Stimulated activated CD4-positive, alpha-beta T cell treated with anti-CD3 and anti-CD28 coated beads, Interleukin-12 subunit alpha, Interleukin-12 subunit beta, amount 100 ng/mL, for 4 hours (primary cell): ENCODE measurements at places on chromosomes 3 and 15.

GRCh38 chr15:56877255-56877970 is 41.0 kb upstream of the TCF12 start:
- no peak for DNase-seq

GRCh38 chr3:39095778-39096177 is 11.6 kb downstream of the GORASP1 start:
- DNase-seq = no peak

DNA sequence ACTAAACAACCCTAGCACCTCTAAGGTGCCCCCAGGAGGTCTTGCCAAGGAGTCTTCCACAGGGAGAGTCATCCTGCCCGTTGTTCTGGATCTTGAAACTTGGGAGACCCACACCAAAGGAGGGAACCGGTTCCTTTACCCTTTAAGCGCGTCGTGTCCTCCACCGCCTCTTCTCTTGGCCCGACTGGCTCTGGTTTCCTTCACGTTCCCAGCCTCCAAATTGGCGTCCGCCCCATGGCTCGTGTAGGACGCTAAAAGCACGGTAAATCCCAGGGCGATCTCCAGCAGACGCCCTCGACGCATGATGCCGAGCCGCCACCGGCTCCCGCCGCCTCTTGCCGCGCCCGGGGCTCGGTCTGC is 1.1 kb downstream of the FBN1 start:
- no peak for DNase-seq

- no peak for DNase-seq
These were observed 104.6 kb downstream of the APBA2 start for GRCh38 chr15:28990390-28990789.

DNA sequence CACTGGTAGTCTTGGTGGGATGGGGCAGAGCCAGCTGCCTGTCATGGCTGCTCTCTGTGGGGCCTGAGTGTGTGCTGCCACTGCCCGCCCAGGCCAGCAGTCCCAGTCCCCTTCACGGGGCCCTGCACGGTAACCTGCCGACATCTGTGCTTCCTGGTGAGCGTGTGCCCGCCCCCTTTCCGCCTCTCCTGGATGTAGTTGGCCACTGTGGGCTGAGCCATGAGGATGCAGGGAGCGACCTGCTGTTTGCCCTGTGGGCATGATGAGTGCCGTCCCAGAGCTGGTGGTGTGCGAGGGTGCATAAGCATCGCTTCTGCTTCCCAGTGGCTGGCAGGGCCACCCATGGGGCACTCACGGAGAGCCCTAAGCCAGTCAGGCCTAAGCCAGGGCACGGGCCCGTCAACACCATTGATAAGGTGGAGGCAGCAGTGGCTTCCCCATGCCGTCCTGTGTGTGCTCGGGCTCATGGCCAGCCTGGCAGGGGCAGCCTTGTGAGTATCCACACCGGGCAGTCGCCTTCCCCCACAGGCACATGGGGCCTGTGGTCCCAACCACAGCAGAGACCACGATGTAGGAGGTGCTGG is 14.6 kb downstream of the PLXNA1 start:
- DNase-seq = no peak

DNA sequence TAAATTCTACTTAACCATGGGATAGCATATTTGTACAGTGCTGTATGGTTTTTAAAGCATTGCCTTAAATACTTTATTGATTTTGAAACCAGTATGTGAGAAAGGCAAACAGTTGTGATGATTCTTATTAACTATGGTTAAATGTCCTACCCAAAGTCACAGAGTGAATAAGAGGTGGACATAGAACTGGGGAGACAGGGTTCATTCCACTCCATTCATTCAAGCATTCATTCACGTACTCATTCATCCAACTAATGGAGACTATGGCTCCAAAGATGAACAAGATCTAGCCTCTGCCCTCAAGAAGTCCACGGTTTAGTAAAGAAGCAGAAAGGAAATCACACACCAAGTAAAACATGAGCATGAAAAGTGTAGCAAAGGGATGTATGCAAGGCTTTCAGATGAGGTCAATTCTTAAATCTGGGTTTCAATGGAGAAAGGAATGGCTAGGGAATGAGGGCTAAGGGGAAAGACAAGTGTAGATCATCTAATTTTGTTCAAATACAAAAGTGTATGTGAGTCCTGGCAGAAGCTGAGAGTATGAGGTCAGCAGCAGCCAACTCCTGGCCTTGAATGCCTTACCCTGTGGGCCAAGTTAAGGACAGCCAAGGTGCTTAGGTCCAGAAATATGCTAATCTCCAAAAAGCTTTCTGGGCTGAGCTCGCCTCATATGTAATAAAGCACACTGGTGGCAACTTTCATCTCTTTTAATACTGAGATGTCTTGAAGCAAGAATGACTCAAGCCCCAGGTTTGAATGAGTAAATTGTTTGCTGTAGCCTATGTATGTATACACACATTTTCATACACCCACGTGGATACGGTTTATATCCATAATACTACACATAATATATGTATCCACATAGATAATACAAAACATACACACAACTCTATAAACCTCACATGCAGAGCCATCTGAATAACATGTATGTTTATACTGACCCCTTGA is 4.3 kb downstream of the TNIK start:
- no peak for DNase-seq

- no peak for DNase-seq
These were observed 35.8 kb downstream of the ST8SIA2 start for GRCh38 chr15:92429378-92430068.

DNA sequence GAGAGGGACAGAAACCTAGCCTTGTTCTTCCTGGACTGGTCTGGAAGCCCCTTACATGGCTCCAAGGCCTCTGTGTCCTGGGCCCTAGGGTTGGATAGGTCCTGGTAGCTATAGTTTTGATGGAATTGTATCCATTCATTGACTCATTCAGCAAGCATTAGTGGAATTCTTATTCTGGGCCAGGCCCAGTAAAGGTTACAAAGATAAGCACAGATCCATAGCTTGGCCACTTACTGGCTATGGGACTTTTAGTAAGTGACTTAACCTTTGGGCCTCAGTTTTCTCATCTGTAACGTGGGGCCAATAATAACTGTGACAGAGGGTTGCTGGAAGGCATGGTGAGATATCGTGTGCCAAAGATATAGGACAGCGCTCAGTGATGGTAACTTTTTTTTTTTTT is 13.6 kb upstream of the DAG1 start:
- DNase-seq = no peak

GRCh38 chr15:56168394-56168793 is 75.3 kb downstream of the RFX7 start:
- DNase-seq = no peak
